ENCODE measurements at places on chromosomes 1 and 21.

DNA sequence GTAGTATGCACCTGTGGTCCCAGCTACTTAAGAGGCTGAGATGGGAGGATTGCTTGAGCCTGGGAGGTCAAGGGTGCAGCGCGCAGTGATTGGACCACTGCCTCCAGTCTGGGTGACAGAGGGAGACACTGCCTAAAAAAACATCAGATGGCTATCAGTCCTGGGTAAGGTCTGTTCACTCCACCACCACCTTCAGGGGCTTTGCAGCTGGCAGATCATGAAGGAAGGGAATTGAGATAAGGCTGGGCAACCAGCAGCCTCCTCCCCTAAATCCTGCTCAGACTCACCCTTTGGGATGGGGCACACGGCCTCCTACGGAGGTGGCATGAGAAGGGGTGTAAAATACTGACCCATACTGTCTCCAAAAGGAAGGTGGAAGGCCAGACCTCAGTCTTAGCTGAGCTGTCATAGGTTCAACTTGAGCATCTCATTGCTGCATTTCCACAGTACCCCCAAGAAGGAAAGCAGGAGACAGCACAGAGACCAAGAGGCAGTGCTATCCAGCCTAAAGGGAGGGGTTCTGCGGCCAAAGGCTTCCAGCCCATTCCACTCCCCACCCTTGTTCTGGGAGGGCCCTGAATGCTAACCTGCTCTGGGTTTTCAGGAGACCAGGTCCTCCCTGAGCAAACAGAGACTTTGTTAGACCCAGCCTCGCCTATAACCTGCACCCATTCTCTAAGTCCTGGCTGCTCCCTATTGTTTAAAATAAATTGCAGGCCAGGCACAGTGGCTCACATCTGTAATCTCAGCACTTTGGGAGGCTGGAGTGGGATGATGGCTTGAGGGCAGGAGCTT lies 13.7 kb downstream of the SLC45A3 start:
- DNase-seq = no peak

- no peak for DNase-seq
Measured at GRCh38 chr1:60279798-60280197, 206.2 kb upstream of the C1orf87 start.

DNA sequence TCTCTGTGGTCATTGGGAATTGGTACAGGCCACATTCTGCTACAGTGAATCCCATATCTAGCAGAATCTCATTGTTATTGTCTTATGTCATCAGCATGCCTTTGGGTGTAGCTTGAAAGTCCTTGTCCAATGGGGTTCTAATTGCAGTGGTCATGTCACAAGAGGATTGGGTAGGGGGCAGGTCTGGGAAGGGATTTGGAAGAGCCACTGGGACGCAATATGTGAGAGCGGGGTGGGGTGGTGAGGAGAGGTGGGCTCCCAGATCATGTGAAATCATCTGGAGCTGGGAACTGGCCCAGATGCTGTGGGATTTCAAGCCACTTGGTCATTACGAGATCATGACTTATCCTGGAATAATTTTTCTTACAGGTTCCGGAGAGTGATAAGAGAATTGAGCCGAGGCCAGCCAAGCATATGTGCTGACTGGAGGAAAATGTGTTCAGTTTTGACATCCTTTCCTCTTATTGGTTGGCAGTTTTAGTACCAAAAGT lies 16.3 kb downstream of the CNIH3 start:
- no peak for DNase-seq

- DNase-seq = no peak
Measured at GRCh38 chr1:36663772-36664430, 181.2 kb upstream of the CSF3R start.

DNA sequence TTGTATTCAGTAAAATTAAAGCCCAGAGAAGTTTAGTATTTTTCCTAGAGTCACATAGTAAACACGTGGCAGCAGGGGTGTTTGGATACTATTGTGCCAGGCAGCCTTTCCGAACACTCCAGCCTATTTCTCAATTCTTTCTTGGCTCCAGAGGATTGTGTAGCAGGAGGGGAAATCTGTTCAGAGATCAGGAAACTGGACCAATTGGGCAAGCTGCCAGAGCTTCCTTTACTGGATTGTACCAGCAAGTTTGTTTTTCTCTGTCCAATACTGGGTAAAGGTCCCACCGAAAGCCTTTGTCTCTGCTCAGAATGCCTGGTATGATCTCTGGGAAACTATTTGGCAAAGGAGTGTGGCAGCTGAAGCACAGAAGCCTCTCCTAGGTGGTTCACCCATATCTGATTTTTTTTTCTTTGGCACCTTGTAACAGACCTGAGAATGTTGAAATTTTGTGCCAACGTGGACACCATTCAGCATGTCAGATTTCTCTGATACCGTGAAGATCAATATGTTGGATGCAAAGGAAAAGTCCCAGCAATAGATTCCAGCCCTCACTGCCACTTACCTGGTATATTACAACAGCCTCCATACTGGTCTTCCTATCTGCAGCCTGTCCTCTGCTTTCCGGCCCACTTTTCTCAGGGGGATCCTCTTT lies 126.2 kb downstream of the FGGY start:
- no peak for DNase-seq

DNA sequence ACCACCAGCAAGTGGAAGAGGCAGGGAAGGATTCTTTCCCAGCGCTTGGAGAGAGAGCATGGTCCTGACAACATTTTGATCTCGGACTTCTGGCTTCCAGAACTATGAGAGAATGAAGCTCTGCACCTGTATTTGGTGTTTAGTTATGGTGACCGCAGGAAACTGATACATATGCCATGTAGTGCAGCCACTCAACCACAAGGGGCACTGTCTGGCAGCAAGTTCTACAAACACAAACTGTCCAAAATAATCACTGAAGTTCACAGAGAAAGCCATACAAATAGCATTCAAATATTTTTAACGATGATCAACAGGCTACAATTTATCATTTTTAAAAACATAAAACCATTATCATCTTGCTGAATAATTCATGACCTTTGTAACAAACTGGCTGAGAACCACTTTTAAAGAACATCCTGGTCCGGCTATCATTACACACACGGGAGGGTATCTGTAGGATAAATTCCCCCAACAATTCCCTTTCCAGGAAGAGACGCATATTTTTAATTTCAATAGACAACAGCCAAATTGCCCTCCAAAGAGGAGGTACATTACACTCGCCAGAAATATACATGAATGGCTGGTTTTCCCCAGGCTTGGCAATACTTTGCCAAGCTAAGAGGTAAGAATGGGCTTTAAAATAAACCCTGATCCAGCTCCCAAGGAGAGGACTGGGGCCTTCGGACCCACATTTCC lies 9.2 kb upstream of the CBR3 start:
- no peak for DNase-seq

DNA sequence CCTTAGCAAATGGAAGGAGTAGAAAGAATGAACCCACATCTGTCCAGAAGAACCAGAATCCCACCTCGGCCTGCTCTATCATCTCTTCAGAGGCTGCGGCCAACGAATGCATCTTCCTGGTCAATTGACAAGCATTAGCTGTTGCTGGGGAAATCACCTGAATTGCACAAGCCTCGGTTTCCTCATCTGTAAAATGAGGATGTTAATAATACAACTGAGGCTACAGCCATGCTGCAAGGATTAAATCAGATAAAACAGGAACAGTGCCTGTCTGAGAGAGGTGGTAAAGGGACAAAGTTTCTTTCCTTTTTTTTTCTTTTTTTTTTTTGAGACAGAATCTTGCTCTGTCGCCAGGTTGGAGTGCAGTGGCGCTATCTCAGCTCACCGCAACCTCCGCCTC lies 99.8 kb downstream of the KIF14 start:
- DNase-seq = no peak

DNA sequence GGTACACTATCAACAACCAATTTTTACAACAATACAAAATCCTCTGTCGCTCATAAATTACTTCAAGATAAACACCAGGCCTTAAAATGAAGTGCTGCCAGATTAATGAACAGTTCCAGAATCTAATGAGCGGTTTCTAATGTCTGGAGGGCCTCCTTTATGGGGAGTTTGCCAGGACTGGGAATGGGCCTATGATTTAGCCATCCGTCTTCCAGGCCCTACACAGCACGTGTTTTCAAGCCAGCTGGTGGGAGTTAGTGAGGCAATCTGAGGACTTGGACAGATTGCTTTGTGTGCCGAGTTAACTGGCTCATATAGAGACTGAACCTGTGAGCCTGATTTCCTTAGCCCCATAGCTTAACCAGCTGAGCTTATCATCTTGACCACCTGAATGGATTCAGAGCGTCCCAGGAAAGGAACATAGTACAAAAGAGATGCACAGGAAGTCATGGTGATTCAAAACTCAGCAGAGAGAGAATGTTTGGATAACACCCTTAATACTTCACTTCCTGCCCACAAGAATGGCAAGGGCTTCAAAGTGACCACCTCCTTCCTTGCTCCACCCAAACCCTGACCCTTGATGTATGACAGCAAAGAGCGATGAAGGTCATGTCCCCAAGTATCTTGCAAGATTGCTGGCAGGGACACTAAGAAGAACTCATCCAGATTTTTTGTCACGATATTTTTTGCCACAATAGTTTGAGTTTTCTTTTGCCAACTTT lies 143.5 kb downstream of the SLC30A10 start:
- no peak for DNase-seq

- no peak for DNase-seq
Measured at GRCh38 chr1:207670192-207670591, 25.3 kb downstream of the CR1L start.

DNA sequence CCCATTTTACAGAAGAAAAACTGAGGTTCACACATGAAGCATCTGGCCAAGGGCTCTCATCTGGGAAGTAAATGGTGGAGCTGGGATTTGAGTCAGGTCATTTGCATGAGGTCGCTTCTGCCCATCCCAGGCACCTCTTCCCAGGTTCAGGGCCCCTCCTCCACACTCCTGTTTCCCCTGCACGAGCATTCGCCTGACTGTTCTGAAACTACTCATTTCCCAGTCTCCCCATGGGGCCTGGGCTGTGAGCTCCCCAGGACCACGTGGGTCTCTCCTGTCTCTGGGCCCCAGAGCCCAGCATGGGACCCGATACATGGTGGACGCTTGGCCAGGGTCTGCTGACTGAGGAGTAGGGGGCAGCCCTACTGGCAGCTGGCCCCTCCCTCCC lies 360.8 kb downstream of the MATN1 start:
- no peak for DNase-seq
